ENCODE measurements at places on chromosomes 4 and X. TPM values are rescaled to one million over a fixed set of nuclear protein-coding genes. Genes with fewer than 3 reads are reported as not detected.

DNA sequence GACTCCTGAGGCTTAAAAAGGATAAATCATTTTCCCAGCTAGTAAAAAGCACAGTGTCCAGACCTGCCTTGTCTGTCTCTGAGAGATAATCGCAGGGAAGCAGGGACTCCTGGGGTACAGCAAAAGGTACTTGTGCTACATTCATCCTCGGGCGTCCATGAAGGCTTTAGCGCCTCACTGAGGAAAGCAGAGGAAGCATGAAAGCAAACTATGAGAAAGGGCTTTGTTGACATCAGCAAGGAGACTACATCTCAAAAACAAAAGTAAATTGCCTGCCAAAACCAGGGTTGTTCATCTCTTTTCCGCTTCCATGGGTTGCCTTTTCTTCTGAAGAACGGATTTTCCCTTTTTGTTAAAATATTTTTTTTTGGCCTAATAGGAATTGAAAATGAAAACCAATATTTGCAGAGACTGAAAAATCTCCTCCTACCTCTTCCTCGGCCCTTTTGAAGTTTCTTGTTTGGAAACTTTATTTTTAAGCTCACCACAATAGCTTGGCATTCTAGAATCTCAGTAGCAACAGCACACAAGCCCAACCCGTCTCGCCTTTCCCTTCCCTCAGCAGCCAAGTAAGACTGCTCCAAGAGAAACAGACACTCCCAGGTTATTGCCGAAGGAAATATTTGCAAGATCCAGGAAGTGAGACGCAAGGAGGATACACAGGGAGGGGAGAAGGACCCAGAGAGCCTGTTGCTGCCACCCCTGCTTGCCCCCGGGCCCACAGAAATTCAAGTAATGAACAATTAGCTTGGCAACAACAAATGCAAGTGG lies 148.3 kb upstream of the DGKK start:
- no peak overlapping the region for H3K4me3 ChIP-seq
- H3K27me3 ChIP-seq: no peaks in the 10 kb centered on the region
- no peaks in the 10 kb centered on the region for H3K36me3 ChIP-seq
- H3K27ac ChIP-seq: peak overlapping the region; percentile 63
- no peaks in the 10 kb centered on the region for H3K4me1 ChIP-seq

- H3K36me3 ChIP-seq: no peaks in the 10 kb centered on the region
- H3K27ac ChIP-seq: no peak overlapping the region
- DNase-seq: no peak
- no peak overlapping the region for H3K4me3 ChIP-seq
- H3K27me3 ChIP-seq: no peaks in the 10 kb centered on the region
- H3K4me1 ChIP-seq: peaks cover 7% of the 10 kb centered on the region
Observed at GRCh38 chrX:9539605-9540387, 74.9 kb downstream of the TBL1X start.

DNA sequence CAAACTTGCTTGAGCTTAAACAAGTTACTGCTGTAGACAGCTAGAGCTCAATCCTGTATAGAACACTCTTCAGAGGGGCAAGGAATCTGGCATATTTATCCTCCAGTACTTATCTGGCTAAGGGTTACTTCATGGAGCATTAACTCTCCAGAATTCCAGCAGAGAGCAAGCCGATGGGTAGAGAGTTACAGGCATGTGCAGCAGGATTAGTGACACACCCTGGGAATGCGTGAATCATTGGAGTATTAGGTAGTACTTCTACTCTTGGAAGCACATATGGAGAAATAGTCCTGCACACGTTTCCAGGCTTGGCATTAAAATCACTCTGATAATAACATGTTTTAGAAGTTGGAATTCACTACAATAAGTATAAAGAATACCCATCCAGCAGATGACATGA lies 35.4 kb downstream of the GRXCR1 start:
- H3K4me3 ChIP-seq: no peak overlapping the region
- no peaks in the 10 kb centered on the region for H3K4me1 ChIP-seq
- no peaks in the 10 kb centered on the region for H3K36me3 ChIP-seq
- no peak for DNase-seq

- H3K27me3 ChIP-seq: no peaks in the 10 kb centered on the region
- H3K4me3 ChIP-seq: no peak overlapping the region
- peak overlapping the region; percentile 27 for H3K27ac ChIP-seq
- H3K36me3 ChIP-seq: no peaks in the 10 kb centered on the region
Observed at GRCh38 chr4:139918591-139918990, 235.4 kb downstream of the MAML3 start.

DNA sequence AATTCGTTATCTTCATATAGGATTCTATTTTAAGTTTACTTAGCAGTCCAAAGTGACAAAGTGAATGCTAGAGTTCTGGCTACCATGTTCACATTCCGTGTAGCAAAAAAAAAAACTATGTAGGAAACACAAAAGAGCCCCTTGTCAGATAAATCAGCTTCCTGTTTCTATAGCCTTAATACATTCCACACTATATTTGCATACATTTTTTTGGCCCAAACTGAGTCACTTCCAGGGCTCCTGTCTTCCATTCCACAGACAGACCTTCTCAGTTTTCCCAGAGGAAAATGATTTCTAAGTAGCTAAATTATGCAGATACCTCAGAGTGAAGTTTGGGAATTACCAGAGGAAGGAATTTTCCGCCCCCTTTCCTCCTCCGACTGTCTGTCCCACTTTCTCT lies 841.9 kb upstream of the HS3ST1 start:
- no peak overlapping the region for H3K4me3 ChIP-seq
- no peaks in the 10 kb centered on the region for H3K36me3 ChIP-seq
- H3K27me3 ChIP-seq: no peaks in the 10 kb centered on the region
- H3K4me1 ChIP-seq: no peaks in the 10 kb centered on the region

DNA sequence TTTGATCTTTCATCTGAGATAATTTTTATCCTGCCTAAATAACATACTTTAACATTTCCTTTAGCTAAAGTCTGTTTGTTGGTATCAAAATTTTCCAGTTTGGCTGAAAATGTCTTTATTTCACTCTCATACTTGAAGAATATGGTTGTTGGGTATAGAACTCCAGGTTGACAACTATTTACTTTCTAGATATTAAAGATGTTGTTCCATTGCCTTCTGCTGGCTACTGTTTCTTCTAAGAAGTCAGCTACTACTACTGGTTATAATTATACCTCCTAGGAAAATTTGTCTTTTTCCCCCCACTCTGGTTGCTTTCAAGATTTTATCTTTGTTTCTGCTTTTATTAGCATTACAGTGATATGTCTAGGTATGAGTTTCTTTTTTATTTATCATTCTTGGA lies 75.7 kb downstream of the SH3RF1 start:
- H3K4me1 ChIP-seq: peaks cover 1% of the 10 kb centered on the region
- DNase-seq: no peak
- no peaks in the 10 kb centered on the region for H3K36me3 ChIP-seq
- no peak overlapping the region for H3K4me3 ChIP-seq

GRCh38 chrX:3425031-3425430 lies 78.6 kb upstream of the MXRA5 start:
- no peaks in the 10 kb centered on the region for H3K36me3 ChIP-seq
- H3K4me3 ChIP-seq: no peak overlapping the region
- H3K4me1 ChIP-seq: no peaks in the 10 kb centered on the region
- no peaks in the 10 kb centered on the region for H3K27me3 ChIP-seq

DNA sequence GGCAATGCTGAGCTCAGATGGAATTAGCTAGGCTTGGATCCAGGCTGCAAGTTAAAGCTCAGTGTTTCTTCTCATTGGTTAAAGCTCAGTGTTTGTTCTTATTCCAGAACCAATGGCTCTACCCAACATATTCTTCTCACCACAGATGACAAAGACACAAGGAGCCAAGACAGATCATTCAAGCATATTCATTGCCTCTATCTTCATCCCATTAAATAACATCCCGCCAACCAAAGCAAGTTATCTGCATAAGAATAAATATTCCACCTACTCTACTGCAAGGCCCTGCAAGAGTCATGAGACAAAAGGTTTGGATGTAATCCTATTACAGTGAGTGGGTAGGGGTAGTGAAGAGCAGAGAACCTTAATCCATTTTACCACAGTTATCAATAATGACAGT lies 766.5 kb downstream of the C4orf33 start:
- H3K4me3 ChIP-seq: no peak overlapping the region
- H3K27ac ChIP-seq: no peak overlapping the region
- no peaks in the 10 kb centered on the region for H3K27me3 ChIP-seq
- no peaks in the 10 kb centered on the region for H3K4me1 ChIP-seq
- H3K36me3 ChIP-seq: no peaks in the 10 kb centered on the region

- H3K27me3 ChIP-seq: no peaks in the 10 kb centered on the region
- H3K4me1 ChIP-seq: no peaks in the 10 kb centered on the region
- no peaks in the 10 kb centered on the region for H3K36me3 ChIP-seq
- no peak overlapping the region for H3K4me3 ChIP-seq
- H3K27ac ChIP-seq: no peak overlapping the region
Observed at GRCh38 chrX:100687128-100687527, 43.1 kb downstream of the SRPX2 start.

DNA sequence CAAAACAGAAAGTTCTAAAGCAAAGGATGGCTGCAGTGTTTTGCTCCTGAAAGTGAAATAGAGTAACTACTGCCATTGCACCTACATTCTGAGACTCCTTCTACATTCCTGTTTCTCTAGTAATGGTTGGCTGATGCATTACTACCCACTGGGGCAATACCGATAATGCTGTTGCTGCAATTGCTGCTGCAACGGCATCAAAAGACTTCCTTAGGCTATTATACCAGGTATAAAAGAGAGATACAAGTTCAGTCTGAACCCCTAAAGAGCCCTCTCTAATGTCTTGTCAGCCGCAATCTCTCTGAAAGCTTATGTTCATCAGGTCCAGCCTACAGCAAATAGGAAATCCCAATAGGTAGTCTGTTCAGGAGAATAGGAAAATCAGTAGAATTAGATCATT lies 338.4 kb downstream of the PABPC4L start:
- no peak overlapping the region for H3K27ac ChIP-seq
- no peak for DNase-seq
- no peaks in the 10 kb centered on the region for H3K4me1 ChIP-seq
- no peaks in the 10 kb centered on the region for H3K27me3 ChIP-seq
- H3K36me3 ChIP-seq: no peaks in the 10 kb centered on the region

GRCh38 chr4:136017556-136017955 lies 1514.7 kb downstream of the PCDH18 start:
- H3K4me3 ChIP-seq: no peak overlapping the region
- no peak for DNase-seq
- H3K36me3 ChIP-seq: no peaks in the 10 kb centered on the region
- H3K4me1 ChIP-seq: no peaks in the 10 kb centered on the region
- no peak overlapping the region for H3K27ac ChIP-seq
- H3K27me3 ChIP-seq: no peaks in the 10 kb centered on the region

DNA sequence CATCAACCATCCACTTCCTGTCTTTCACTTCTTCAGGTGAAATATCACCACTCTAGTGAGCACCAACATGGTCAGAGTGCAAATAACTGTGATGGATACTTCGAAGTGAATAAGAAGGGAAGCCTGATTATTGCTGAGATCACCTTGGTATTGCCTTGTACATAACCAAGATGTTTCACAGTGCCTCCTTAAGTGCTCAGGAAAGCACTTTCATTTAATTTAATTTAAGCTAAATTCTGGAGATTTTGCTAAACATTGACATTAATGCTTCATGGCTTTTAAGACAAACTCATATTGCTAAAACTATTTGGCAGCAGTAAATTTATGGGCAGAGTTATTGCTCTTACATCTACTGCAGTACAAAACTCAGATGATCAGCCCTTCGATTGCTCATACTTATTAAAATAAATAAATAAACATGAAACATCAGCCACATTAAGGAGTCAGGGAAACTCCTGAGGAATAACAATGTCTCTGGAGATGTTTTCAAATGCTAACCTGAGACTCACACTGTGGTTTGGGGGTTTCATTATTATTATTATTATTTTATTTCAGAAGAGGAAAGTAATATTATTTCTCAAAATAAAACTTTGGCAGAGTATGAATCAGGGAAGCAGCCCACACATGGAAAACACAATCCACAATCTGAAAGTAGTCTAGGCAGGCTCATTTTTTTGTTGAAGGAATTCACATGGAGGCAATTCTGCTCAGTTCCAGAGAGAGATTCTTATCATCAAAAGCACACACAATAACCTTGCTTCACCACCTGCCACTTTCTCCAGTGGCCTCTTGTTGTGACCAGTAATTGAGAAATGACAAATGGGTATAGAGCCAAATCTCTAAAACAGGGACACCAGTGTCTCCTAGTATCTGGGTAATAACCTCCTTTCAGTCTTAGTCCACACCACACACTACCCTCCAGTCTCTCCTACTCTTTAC lies 344.2 kb downstream of the MAPK10 start:
- no peak for DNase-seq
- no peaks in the 10 kb centered on the region for H3K4me1 ChIP-seq
- H3K4me3 ChIP-seq: no peak overlapping the region
- no peak overlapping the region for H3K27ac ChIP-seq
- H3K27me3 ChIP-seq: no peaks in the 10 kb centered on the region

DNA sequence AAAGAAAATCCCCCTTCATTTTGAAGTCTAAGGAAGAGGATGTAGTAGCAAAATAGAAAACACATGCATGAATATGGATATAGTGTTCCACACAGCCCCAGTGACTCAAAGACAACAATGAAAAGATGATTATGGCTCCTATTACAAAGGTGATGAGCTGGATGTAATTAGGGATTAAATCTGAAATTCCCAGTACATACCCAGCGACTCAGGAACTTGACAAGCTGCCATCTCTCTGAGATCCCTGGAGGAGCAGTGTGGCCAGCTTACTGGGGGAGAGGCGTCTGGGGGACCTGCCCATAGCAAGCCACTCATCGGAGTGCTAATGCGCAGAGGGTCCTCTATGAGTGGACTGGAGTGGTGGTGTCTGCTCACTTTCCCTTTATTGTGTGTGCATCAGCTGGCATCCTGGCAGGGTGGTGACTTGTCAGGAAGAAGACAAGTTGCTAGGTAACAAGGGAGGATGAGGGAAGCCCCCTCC lies 42.7 kb upstream of the MGST2 start:
- H3K4me3 ChIP-seq: no peak overlapping the region
- H3K36me3 ChIP-seq: no peaks in the 10 kb centered on the region
- H3K27me3 ChIP-seq: no peaks in the 10 kb centered on the region
- H3K27ac ChIP-seq: no peak overlapping the region

GRCh38 chr4:40195182-40196177 lies 1.4 kb upstream of the RHOH start:
- no peak overlapping the region for H3K4me3 ChIP-seq
- peaks cover 5% of the 10 kb centered on the region for H3K4me1 ChIP-seq
- H3K36me3 ChIP-seq: no peaks in the 10 kb centered on the region

DNA sequence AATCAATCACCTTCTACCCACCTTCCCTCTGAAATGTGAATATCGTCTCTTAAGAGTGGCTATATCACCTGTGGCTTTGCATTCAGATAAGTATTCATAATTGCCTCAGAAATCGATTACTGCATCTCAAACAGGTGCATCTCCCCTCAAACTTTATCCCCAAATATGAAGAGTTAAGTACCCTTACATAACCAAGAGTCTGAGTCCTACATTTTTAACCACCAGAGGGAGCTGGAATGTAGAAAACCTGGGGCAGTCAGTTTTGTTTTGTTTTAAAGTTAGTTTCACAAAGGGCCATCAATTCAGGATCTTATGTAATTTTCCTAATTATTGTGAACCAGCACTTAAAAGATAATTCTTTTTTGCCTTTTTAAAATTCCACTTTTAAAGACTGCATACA lies 5.7 kb downstream of the TCEANC start:
- H3K27ac ChIP-seq: peak overlapping the region; percentile 47
- no peak for DNase-seq
- peaks cover 3% of the 10 kb centered on the region for H3K4me1 ChIP-seq
- H3K4me3 ChIP-seq: no peak overlapping the region
- H3K36me3 ChIP-seq: no peaks in the 10 kb centered on the region

Gene COX7B2
- not detected for total RNA-seq

Gene JADE3
- total RNA-seq: 9.2 TPM

Gene PCDH10
- total RNA-seq: 0.39 TPM

Gene GAGE13
- not detected for total RNA-seq

Gene CAMK2D
- total RNA-seq: 41.0 TPM

Gene RPA4
- 2.7 TPM for total RNA-seq

All from upper lobe of left lung (tissue), 6 donors.